Renal cortex interstitium (tissue), 15 donors: ENCODE measurements at places on chromosomes 3 and 15. TPM values are rescaled to one million over a fixed set of nuclear protein-coding genes. Genes with fewer than 3 reads are reported as not detected.

DNA sequence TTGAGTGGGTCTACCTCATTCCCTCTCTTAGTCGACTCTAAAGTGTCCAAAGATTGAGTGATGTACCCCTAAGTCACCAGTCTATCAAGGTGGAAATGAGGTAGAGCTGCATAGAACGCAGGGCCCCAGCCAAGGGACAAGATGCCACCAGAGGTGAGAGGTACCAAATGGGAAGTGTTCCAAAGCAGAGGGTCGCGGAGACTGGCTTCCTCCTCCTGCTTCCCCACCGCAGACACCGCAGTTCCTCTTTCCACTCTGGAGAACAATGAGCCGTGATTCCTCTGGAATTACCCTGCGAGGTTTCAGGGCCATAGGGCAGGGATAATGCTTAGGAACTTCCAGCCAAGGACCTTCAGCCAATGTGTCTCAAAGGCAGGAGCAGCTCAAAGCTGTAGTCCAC is 55.8 kb downstream of the DAPK2 start:
- no peak for DNase-seq

- DNase-seq, result no peak
Measured at GRCh38 chr3:100454677-100455076, 37.7 kb upstream of the TMEM45A start.

- no peak for DNase-seq
Measured at GRCh38 chr3:31922962-31923361, 58.1 kb downstream of the OSBPL10 start.

DNA sequence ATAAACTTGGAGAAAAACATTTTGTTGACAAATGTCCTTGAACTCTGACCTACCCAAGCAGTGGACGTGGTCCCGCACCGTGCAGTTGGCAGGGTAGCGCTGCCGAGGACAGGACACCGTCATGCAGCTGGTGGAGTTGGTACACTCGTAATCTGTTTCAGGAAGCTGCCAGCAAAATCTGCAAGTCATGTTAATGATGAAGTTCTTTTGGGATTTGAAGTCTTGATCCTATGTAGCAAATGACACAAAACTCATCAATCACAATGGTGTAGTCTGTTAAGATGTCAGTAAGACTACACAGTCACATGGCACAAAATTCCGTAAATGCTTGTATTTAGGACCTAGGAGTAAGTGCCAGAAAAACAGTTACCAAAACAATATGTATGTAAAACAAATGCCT is 5.5 kb downstream of the TM2D3 start:
- no peak for DNase-seq

GRCh38 chr3:71801986-71802385 is 17.0 kb upstream of the PROK2 start:
- DNase-seq, result no peak

- DNase-seq, result no peak
Measured at GRCh38 chr3:30467596-30468238, 138.7 kb upstream of the TGFBR2 start.

DNA sequence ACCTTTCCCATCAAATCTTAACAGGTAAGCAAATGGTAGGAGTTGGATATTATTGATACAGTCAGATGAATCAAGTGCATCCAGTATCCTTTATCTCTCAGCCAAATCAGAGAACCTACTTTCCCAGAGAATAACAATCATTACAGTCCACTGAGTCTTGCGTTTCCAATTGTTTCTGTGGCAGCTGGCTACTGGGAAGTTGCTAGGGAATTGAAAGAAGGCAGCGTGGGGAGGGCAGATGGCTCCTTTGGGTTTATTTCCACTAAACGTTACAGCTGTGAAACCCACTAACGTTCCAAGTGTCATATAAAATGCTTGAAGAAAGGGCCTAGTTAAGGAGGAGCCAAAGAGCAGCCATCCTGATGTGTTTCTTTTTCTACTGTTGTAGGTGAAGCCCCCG is 78.4 kb downstream of the WDR72 start:
- DNase-seq, result no peak

DNA sequence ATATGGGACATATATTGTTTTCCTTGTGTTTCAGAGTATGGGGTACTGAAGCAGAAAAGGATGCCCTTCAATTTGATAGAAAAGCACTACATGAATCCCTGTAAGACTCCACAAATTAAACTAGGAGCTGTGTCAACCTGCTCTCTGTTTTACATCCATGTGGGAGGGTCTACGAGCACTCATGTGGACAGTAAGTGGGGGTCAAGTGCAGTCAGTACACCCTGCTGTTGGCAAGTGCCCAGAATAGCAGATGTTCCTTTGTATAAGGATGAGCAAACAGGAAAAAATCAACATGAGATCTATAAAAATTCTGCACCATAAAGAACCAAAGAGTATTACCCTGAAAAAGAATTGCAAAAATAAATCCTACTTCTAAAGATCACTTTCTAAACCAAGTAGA is 659.9 kb downstream of the SI start:
- no peak for DNase-seq

- DNase-seq, result no peak
Measured at GRCh38 chr3:32499585-32499984, 3.1 kb downstream of the CMTM6 start.

GRCh38 chr3:153960458-153961074 is 160.6 kb upstream of the ARHGEF26 start:
- no peak for DNase-seq

GRCh38 chr3:120623727-120624093 is 27.6 kb downstream of the NDUFB4 start:
- DNase-seq, result no peak

GRCh38 chr3:184608209-184608608 is 46.6 kb downstream of the EPHB3 start:
- no peak for DNase-seq

DNA sequence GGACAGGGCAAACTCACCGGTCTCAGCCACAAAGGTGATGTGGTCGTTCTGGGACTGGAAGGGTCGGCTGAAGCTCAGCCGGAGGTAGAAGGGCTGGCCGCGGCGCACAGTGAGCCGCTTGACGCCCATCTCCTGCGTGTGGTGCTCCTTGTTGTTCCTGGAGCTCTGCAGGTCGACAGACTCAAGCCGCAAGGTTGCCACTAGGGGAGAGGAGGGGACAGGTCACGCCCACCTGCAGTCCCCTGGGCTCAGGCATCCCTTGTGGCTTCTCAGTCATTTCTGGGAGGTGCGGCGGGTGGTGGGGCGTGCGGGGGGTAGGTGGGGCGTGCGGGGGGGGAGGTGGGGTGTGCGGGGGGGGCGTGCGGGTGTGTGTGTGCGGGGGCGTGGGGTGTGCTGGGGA is 26.7 kb upstream of the TGM5 start:
- no peak for DNase-seq

DNA sequence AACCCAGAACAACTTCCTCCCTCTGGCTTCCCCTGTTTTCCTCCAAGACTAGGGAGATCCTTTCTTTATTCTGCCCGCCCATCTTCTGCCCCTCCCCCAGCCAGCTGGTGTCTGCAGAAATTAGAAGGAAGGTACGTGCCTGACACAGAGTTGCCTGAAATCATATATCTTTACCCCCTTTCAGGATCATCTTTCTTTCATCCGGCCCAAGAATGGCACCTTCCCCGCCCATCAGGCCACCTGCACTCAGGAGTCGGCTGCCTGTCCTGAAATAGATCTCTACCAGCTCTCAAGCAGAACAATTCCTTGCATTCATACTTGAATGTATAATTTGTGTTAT is 133.7 kb downstream of the VGLL4 start:
- no peak for DNase-seq

- DNase-seq, result no peak
Measured at GRCh38 chr3:171615686-171616085, 155.5 kb upstream of the TNIK start.

Gene TMIE
- polyA plus RNA-seq, result 0.70 TPM

Gene THPO
- polyA plus RNA-seq, result 1.8 TPM

Gene ZNF620
- 11.9 TPM for polyA plus RNA-seq

Gene APPL1
- polyA plus RNA-seq, result 51.0 TPM
